C1 segment of cervical spinal cord (tissue), 14 donors: ENCODE measurements at places on chromosomes 11 and 22.

GRCh38 chr11:119625206-119625978, 103.6 kb downstream of the NECTIN1 start:
- no peak for DNase-seq

DNA sequence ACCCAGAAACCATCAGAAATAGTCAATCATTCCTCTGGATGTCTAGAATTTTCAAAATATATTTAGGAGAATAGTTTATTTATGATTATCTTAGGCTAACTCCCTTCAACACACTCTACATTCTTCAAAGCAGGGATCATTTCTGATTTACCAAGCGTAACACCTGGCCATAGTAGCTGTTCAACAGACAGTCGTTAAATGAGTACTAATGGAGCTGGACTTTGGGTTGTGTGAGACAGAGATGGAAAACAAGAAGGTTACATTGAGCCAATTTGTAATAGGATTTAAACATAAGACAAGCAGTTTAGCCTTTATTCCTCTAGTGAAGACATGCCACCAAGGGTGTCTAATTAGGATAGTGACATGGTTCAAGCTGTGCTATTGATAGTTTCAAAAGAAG, 129.2 kb upstream of the ANO3 start:
- no peak for DNase-seq

- DNase-seq, result peak; percentile 44
Measured at GRCh38 chr11:118175993-118176777, at the start of gene SCN2B. Gene SCN2B (minus strand): TSS chr11:118176639. CDS start chr11:118176431, 208 bp downstream.

DNA sequence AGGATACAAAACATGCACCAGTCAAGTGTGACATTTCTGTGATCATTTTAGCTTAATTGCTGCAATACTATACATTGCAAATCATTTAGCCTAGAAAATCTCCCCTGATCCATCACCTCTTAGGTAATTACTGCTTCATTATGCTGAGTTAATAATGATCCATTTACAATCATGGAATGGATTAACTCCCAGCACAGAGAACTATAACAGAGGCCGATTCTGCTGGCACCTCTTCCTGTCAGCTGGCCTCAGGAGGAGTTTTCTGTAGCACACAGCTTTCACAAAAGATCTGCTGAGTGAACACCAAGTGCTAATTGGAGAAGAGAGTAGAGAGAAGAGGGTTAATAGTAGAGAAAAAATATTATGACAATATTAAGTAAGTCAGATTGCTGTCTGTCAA, 591.8 kb upstream of the KIRREL3 start:
- DNase-seq, result no peak

GRCh38 chr22:35064664-35065063, 1.3 kb upstream of the ISX start:
- DNase-seq, result no peak

DNA sequence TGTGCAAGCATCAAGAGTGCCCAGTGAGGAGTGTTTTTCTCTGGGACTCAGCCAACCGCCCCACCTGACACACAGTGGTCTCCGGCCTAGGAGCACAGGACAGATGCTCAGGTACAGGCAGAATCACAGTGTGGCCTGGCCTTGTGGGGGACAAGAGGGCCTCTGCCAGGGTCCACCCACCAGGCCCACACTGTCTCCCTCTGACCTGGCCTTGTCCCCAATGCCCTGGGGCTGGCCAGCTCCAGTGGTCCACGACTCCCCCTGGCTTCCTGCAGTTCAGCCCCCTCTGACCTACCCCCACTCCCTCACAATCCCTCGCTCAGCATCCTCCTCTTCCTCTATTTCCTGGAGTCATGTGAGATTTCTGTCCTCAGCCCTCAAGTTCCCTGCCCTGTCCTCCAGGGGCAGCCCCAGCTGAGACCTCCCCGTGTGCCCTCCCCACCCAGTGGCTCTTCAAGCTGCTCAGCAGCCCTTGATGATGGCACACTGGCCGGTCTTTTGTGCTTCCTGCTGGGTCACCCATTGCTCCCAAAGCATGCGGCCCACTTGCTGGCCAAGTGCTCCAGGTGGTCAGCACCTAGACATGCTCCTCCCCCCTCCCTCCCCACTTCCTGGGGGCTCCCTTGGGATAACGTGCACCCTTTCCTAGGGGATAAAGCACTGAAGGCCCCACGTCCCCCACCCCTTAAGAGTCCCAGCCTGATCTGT, 1.7 kb downstream of the TSSK2 start:
- no peak for DNase-seq

DNA sequence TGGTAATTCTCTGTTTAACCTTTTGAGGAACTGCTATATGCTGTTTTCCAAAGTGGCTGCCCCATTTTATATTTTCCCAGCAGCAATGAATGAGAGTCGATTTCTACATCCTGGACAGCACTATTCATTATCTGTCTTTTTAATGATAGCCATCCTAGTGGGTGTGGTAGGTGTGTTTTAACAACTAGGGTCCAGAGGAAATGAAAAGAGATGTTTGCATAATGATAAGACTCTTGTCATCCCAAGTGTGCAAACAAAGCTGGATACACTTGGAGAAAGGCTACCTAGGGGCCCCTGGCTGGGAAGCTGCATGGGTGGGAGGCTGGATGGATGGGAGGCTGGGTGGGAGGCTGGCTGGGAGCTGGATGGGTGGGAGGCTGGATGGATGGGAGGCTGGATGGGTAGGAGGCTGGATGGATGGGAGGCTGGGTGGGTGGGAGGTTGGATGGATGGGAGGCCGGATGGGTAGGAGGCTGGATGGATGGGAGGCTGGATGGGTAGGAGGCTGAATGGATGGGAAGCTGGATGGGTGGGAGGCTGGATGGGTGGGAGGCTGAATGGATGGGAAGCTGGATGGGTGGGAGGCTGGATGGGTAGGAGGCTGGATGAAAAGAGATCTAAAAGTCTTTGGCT, 158.0 kb downstream of the DSCAML1 start:
- no peak for DNase-seq

GRCh38 chr11:15841931-15842740, 514.2 kb downstream of the SOX6 start:
- no peak for DNase-seq

DNA sequence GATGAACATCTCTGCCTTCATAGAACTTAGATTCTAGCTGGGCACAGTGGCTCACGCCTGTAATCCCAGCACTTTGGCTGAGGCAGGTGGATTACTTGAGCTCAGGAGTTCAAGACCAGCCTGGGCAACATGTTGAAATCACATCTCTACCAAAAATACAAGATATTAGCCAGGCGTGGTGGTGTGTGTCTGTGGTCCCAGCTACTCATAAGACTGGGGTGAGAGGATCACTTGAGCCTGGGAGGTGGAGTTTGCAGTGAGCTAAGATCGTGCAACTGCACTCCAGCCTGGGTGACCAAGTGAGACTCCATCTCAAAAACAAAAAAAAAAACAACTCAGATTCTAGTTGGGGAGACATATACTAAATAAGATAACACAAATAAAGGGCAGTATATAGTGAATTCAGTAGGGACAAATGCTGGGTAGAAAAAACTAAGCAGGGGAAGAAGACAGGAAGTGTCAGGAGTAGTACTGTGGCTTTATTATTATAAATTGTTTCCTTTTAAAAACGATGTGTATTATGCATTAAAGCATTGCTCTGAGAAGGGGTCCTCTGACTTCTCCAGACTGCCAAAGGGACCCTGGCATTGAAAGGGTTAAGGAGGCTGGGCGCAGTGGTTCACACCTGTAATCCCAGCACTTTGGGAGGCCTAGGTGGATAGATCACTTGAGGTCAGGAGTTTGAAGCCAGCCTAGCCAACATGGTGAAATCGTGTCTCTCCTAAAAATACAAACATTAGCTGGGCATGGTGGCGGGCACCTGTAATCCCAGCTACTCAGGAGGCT, 46.7 kb downstream of the PACS1 start:
- no peak for DNase-seq

DNA sequence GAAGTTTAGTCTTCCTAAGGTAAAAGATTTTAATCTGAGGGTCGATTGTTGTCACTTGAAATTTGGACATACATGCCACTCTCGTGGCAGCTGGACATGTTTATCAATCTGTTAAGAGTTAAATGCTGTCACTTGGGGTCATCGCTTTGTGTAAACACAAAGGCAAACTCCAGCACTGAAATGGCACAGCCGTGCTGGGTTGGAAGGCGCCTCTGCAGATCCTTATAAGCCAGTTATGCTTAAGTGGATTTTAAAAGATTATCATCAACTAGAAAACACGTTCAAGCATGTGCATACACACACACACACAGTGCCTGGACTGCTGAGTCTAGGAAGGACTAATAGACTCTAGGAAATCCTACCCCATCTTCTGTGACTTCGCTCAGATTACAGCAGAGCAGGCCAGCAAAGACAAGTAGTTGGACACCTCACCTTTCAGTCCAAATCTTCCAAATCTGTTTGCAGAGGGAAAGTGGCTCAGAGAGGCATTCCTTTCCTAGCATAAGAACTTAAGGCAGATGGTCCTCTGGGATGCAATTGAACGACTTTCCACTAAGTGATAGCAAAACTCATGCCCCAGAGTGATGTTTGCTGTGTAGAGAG, 83.7 kb downstream of the CACNG2 start:
- no peak for DNase-seq

GRCh38 chr22:37898441-37899181, 7.5 kb upstream of the MICALL1 start:
- peak; percentile 62 for DNase-seq

DNA sequence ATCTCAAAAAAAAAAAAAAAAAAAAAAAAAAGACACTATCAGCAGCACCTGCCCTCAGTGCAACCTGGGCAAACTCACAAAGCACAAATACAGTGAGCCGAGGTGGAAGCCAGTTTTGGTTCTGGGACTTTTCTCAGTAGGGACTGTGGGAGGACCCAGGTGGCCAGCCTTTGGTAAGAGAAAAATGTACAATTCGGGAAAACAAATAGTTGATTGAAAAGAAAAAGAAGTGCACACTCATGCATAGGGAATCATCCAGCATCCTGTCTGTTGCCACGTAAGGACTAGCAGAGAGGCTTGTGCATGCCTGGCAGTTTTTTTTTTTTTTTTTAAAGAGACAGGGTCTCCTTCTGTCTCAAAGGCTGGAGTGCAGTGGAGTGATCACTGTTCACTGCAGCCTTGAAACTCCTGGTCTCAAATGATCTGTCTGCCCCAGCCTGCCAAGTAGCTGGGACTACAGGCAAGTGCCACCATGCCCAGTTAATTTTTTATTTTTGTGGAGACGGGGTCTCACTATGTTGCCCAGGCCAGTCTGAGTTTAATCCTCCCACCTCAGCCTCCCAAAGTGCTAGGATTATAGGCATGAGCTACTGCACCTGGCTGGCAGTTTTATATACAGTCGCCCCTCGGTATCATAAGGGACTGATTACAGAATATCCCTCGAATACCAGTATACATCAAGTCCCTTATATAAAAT, 36.7 kb downstream of the TPST2 start:
- DNase-seq, result no peak

DNA sequence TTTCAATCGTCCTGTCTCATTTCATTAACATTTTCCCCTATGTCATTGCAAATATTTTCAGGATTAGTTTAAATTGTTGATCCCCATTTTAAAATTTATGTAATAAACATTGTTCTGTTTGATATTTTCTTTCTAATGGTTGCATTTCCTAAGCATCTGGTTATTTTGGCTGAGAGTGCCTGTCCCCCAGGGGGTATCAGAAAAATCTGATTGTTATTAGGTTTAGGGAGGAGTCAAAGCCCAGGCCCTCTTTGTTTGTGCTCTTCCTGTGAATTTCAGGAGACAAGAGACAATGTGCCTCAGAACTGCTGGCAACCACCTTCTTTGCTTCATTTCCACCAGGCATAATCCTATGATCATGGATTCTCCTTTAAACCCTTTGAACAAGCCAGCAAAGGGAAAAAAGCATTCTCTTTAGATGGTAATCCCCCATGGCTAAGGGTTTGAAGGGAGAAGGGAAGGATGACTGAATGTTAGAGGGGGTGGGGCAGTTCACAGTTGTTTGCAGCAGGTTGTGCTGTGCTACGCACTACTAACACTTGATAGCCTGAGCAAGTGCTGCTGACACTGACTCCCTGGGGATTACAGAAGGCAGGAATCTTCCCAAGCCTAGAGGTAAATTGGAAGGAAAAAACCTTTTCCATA, 462.4 kb upstream of the LRRC4C start:
- no peak for DNase-seq

GRCh38 chr22:45925811-45926351, 51.1 kb downstream of the WNT7B start:
- DNase-seq, result no peak
